Stimulated activated CD8-positive, alpha-beta memory T cell treated with anti-CD3 and anti-CD28 coated beads, Interleukin-7, amount 100 ng/mL, for 24 hours (primary cell): ENCODE measurements at places on chromosomes 3 and 15.

GRCh38 chr3:26449996-26450395, 172.6 kb upstream of the LRRC3B start:
- DNase-seq = no peak

GRCh38 chr15:79071901-79072300, 18.7 kb downstream of the RASGRF1 start:
- DNase-seq = no peak

DNA sequence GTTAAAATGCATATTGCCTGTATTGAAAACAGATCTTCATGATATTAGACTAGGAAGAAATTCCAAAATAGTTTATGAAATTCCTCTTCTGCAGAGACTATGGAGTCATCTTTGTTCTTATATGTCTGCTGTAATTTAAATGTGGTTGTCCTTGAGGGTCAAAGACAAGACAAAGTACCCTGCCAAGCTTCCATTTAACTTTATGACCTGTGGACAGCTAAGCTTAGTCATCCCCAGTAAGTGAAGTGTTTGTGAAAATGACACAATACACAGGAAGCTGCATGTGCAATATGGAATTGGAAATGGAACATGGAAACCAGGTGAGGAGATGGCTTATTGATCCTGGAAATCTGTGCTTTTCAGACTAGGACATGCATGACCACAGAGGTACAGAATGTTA, 68.5 kb upstream of the GBE1 start:
- DNase-seq = no peak

DNA sequence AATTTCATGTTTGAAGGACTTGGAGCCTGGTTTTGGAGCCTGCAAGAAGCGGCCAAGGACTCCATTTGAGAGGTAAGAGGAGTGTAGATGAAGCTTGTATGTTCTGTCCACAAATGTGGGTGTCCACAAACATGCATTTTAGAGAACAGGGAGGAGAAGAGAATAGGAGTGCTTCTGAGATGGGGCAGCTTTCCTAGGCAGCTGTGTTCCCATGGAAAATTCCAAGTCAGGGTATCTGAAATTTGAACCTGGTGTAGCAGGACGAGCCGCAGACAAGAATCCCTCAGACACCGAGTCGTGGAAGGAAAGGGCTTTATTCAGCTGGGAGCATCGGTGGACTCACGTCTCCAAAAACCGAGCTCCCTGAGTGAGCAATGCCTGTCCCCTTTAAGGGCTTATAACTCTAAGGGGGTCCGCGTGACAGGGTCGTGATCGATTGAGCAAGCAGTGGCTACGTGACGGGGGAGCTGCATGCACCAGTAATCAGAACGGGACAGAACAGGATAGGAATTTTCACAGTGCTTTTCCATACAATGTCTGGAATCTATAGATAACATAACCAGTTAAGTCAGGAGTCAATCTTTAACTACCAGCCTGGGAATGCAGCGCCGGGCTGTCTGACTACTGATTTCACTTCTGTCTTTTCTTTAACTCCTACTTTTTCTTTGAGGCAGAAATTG, 71.4 kb upstream of the WDR72 start:
- DNase-seq = no peak

DNA sequence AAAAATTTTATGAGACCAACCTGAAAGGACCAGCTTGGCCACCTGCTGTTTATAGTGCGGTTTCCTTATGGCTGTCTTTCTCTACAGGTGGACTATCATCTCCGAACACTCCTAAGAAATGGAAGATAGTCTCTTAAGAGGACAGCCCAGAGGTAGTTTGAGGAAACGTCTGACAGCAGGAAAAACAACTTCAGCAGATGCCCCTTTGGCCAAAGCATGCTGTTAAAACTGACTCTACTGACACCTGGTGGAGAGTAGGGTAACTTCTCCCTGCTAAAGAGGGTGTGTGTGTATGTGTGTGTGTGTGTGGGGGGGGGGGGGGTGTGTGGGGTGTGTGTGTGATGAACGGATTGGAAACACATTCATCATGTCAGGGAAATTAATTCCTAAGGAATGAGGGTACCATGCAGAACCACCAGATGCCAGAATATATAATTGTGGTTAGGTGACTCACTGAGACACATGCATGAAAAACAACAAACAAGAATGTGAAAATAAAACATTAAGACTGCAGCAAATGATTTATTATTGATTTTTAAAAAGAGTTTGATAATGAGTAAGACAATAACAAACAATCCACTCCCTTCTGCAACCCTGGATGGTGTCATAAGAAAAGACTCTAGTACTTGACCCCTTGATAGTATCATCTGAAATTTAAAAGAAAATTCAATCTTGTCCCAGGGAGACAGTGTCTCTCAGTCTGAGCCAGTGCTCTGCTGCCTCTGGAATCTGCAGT, 256.5 kb downstream of the THRB start:
- DNase-seq = no peak

DNA sequence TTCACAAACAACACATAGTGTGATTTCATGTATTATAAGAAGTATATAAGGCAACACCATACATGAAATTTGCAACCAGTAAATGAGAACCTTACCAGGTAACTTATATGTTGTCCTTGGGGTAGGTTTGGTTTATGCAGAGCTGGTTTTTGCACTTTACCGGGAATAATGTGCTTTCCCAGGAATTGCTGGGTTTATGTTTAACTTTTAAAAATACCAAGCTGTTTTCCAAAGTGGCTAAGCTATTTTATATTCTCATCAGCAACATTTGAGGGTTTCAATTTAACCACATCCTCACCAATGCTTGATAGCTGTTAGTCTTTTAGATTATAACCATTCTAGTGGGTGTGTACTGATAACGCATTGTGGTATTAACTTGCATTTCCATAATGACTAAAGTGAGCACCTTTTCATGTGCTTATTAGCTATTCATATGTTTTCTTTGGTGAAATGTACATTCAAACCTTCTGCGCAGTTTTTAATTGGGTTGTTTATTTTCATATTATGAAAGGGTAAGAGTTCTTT, 71.6 kb downstream of the KY start:
- DNase-seq = no peak

DNA sequence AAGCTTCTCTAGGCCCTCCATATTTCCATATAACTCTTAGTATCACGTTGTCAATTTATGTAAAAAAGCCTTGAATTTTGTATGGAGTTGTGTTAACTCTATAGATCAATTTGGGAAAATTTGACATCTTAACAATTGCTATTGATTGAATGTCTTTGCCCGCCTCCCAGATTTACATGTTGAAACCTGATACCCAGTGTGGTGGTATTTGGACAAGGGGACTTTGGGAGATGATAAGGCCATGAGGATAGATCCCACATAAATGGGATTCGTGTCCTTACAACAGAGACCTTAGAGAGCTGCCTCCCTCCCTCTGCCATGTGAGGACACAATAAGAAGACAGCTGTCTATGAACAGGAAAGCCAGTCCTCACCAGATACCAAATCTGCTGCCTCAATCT, 21.1 kb upstream of the TNK2 start:
- DNase-seq = no peak

GRCh38 chr15:51121118-51121517, 26.4 kb upstream of the TNFAIP8L3 start:
- DNase-seq = no peak

- DNase-seq = no peak
These were observed 413.9 kb downstream of the EPHA3 start for GRCh38 chr3:89521328-89521727.

DNA sequence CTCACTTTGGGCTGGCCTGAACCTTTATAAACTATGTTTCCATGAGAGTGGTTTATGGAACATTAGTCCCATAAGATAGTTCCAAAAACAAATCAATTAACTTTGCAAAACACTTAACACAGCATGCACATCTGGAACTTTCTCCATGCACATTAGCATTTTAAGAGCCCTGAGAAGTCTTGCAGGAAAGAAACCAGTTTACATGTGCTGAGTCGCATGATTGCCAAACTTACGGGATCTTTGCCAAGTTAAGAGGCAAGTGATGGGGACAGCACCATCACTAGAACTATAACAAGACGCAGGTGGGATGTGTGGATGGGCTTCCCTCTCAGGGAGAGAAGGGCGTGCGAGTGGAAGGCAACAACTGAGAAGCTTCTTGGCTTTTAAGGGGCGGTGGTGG, 20.7 kb downstream of the ADAMTS9 start:
- DNase-seq = no peak

DNA sequence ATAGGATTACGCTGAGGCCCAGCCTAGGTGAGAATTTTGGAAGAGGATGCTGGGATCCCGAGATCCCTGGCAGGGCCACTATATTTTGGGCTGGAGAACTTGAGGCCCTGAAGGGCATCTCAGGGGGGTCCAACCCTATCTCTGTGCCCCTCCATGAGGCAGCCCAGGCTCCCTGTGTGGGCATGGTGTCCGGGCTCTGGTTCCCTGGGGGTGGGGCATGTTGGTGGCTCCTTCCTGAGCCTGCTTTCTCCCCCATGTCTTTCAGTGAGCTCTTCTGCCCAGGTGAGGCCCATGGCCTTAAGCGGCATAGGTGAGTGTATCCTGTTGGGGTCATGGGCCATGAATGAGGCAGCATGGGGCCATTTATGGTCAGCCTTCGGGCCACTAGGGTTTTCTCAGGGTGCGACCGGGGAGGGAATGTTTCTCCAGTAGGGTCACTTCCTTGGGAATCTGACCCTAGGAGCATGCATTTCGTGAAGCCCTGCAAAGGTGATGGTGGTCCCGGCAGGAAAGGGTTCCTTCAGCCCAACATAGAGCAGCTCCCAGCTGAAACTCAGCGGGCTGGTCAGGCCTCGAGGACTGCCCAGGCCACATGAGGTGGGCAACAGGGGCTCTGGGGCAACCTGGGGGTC, 191.3 kb downstream of the UBE3A start:
- no peak for DNase-seq

DNA sequence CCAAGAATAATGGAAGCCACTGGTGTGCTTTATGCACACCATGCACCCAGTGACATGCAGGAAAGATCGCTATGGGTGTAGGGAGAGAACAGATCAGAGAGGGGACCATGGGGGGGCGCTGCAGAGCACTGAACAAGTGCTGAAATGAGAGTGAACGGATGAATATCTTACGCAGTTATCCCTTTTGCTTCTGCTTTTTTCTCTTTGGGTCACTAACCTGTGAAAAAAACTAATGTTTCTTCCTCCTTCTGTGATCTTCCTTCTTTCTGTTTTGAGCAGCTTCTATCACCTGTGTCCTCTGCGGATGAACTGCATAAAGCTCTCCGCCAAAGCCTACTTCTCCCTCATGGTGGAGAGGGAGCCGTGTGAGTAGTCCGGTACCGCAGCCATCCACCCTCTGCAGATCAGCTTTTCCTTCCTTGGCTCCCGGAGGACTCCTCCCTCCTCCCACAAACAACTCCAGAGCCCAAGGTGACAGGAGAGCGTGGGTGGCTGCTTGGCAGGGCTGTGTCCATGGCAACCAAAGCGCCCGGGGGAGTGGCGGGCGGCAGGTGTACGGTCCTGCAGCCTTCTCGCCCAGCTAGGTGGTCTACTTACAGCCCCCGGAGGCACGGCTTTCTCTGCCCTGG, 106.2 kb downstream of the DGKG start:
- DNase-seq = no peak
